Activated naive CD8-positive, alpha-beta T cell treated with anti-CD3 and anti-CD28 coated beads for 36 hours (primary cell): ENCODE measurements at places on chromosomes 3 and 15. TPM values are rescaled to one million over a fixed set of nuclear protein-coding genes. Genes with fewer than 3 reads are reported as not detected.

DNA sequence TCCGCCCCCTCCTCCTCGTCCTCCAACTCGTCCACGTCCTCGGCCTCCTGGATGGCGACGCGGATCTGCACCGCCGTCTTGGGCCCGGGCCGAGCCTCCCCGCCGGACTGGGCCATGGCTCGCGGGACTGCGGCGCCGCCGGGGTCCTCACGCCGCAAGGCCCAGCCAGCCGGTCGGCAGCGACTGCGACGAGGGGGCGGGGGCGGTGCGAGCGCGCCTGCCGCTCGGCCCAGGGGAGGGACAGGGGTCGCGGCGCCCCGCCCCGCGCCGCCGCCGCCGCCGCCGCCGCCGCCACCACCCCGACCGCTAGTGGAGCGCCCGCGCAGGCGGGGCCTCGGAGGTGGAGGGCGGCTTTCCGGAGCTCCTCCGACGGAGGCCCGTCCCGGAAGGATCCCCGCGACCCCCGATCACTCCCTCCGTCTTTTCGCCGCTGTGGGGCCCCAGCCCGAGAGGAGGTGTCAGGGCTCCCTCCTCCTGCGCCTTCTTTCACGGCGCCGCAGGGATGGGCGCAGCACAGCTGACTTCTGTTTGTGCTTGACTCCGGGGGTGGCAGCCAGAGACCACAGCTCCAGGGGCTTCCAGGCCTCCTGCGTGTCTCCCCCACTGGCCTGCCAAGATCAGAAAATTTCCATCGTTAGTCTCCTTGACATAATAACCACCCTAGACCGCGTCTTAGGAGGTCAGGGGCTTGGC lies at the start of gene LARP6:
TSS of gene LARP6 (minus strand) at position 185 of the 693 bp plus-strand sequence. CDS start at position 116, 69 bp downstream.
- H3K27me3 ChIP-seq: peaks cover 55% of the 10 kb centered on the region
- no peaks in the 10 kb centered on the region for H3K36me3 ChIP-seq
- peaks cover 6% of the 10 kb centered on the region for H3K4me1 ChIP-seq
- no peak within 1 kb of the TSS for H3K27ac ChIP-seq
- H3K4me3 ChIP-seq: peak within 1 kb of the TSS; percentile 74
- DNase-seq: peak; percentile 42

The CHRM5 gene
- not detected for total RNA-seq

DNA sequence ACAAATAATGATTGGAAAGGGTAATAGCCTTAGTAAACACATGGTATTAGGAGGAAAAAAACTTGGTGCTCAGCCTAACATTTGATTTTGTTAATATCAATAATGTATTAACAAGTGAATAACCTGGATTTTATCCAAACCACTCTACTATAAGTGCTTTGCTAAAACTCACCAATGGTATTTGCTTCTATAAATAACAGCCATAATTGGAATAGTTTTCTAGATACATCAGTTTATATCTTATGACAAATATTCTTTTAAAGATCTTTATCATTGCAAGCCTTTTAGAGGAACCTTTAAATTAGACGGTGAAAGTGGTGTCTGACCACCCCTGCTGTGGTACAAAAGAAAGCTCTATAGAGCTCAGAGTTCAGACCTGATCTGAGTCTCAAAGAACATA lies 123.9 kb downstream of the SHOX2 start:
- no peak for DNase-seq
- no peaks in the 10 kb centered on the region for H3K4me1 ChIP-seq
- H3K27ac ChIP-seq: no peak overlapping the region
- no peak overlapping the region for H3K4me3 ChIP-seq

DNA sequence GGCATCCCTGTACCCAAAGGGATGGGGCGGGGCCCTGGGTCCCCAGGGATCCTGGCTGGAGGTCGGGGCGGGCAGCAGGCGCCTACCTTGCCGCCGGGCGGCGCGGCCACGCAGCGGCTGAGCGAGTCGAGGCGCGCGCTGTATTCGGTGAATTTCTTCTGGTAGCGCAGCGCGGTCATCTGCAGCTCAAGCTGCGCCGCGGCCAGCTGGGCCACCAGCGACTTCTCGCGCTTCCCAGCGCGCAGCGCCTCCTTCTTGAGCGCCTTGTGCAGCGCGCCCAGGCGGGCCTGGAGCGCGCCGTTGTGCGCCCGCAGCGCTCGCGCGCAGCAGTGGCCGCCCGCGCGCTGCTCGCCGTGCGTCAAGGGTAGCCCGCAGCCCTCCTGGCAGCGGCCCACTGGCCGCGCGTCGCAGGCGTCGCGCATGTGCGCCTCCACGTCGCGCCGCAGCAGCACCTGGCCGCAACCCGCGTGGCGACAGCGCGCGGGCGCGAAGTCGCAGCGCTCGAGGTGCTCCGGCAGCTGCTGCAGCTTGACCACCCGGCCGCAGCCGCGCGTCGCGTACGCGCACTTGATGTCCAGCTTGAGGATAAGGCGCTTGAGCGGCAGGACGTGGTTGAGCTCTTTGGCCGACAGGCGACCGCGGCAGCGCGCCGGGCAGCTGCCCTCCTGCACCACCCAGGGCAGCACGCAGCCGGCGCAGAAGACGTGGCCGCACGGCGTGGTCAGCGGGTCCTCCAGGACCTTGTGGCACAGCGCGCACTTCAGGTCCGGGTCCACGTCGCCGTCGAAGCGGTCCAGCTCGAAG lies 522 bp downstream of the PDZRN3 start:
- no peak overlapping the region for H3K4me3 ChIP-seq
- no peaks in the 10 kb centered on the region for H3K4me1 ChIP-seq
- H3K27me3 ChIP-seq: peaks cover 33% of the 10 kb centered on the region
- DNase-seq: no peak

The LDHAL6B gene
- total RNA-seq: not detected
